RKO (cell line): ENCODE measurements at places on chromosomes 1 and 21.

DNA sequence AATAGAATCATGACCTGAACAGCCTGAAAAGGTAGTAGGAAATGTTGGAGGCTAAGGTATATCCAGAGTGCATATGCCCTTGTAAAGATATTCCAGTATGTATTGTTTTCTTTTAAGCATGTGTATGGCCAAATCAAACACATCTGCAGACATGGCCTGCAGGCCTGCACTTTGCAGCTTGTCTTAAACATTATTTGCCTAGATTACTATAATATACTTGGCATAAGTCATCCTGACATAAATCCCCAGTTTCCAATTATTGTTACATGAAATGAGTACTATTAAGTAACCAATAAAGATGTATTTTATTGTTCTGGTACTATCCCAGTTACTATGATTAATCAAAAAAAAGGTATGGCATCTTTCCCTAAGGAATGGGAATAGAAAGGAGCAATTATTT lies 169.1 kb upstream of the PTBP2 start:
- no peak for DNase-seq

DNA sequence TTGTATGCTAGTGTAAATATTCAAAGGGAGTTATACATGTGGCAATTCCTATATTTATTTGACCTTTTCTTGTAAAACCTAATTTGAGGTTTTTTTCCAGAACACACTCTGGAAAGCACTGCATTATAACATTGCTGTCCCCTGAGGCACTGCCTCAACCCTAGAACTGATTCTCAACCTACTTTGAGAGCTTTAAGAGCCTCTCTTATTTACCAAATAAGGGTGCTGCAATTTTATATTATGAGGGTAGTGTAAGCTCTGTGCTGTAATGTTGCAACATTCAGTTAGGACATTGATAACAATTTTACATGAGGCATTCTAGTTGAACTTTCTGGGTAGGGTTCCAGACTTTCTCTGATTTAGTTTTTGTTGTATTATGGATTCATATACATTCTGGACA lies 302.2 kb upstream of the DEPDC1 start:
- DNase-seq, result no peak

- DNase-seq, result peak; percentile 75
Measured at GRCh38 chr1:202959276-202959620, 1.1 kb upstream of the ADIPOR1 start.

DNA sequence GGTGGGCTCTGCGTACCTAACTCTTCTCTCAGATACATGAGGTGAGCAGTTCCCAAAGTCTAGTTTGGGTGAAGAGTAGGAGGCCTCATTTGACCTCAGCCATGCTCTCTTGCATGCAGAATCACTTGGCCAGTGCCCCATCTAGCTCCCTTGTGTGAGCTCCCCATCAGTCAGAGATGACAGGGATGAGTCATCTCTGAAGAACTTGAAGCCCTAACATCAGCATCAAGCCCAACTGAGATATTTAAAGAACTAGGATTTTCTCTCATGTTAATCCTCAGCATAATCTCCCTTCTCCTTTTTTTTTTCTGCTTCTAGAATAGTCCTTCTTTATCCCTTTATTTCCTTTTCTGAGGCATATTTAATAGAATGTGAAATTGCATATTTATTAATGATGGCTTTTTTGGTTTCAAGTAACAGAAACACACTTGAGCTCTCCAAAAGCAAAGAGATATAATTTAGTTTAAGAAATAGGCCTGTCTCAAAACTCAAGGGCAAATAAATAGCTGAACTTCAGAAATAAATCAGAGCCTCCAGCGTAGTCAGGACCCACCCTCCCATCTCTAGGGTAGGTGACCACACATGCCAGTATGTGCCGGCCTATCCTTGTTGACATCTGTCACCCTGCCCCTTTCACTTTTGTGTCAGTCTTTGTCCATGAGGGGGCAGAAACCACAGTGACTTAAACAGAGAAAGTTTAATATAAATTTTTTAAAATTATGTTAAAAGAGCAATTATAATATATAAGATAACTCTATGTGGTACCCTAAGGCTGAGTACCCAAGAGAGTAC lies 112.3 kb downstream of the TSEN15 start:
- peak; percentile 70 for DNase-seq

- DNase-seq, result no peak
Measured at GRCh38 chr1:91725618-91725988, 160.3 kb downstream of the TGFBR3 start.

GRCh38 chr1:231208980-231209379 lies 32.0 kb upstream of the GNPAT start:
- DNase-seq, result no peak

DNA sequence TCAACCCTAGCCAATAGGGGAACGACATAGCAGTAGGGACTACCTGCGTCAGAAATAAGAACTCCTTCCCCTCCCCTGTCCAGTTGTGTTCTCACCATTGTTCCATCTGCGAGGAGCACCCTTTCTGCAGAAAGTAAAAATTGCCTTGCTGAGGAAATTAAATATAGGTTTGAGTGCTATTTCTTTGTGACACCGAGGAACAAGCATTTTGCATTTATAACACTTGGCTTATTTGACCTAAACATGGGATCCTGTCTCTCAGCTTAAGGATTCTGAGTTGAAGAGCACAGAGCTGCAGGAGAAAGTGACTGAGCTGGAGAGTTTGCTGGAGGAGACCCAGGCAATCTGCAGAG lies 10.7 kb upstream of the SH3BGRL3 start:
- DNase-seq, result no peak
